Activated naive CD4-positive, alpha-beta T cell treated with Interleukin-2 at 50 U/mL for 16 hours (primary cell): ENCODE measurements at places on chromosomes 16 and 17.

DNA sequence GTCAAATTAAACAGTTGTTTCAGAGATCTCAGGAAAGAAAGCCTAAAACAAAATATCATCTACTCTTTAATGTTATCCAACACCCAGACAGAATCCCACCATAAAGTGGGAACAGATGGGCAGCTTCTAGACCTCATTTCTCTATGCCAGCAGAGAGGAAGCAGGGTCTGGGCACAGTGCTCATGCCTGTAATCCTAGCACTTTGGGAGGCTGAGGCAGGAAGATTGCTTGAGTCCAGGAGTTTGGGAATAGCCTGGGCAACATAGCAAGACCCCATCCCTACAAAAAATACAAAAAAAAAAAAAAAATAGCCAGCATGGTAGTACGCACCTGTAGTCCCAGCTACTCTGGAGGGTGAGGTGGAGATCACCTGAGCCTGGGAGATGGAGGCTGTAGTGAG is 13.5 kb upstream of the ZNF652 start:
- DNase-seq, result no peak

DNA sequence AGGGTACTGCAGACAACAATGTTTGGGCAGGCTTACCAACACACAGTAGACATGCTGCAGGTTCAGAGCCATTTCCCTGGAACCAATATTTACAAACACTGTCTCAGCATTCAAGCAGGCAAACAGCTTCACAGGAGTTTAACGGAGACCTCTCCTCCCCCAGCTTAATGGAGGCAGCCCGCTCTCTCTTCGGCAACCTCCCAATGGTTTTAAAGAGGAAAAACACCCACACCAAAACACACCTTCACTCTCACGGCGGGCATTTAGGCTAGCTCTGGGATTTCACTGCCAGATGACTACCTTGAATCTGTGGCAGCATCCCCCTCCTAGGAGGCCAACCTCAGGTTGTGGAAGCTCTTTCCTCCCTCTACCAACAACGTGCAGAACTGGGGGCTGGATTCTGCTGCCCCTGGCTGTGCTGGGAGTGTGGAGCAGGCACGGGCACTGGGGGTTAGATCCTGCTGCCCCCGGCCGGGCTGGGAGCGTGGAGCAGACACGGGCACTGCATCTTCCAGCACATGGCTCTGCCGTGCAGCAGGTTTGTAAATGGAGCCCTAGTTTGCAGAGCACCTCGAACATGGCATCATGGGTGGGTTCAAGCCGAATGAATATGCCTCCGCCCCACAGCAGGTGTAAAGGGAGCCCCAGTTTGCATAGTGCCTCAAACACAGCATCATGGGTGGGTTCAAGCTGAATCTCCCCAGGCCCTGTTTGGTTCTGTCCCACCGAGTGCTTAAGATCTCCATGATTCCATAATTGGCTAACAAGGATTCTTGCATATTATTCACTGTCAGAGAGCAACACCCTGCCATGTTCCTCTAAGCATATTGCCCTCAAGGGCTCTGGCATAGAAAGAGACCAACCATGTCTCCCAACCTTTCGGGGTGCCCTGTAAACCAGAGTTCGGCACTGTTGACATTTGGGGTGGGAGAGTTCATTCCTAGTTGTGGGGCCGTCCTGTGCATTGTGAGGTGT is 86.4 kb downstream of the RBFOX3 start:
- no peak for DNase-seq

GRCh38 chr17:70327723-70328122 is 158.4 kb downstream of the KCNJ2 start:
- DNase-seq, result no peak

GRCh38 chr17:36859706-36860105 is 77.6 kb upstream of the LHX1 start:
- DNase-seq, result no peak
